ENCODE measurements at places on chromosomes 11 and 22. TPM values are rescaled to one million over a fixed set of nuclear protein-coding genes. Genes with fewer than 3 reads are reported as not detected.

GRCh38 chr11:121766991-121767390, 314.2 kb upstream of the SORL1-AS1 start:
- no peak overlapping the region for H3K4me3 ChIP-seq
- DNase-seq: no peak
- H3K27me3 ChIP-seq: no peaks in the 10 kb centered on the region
- H3K27ac ChIP-seq: no peak overlapping the region

DNA sequence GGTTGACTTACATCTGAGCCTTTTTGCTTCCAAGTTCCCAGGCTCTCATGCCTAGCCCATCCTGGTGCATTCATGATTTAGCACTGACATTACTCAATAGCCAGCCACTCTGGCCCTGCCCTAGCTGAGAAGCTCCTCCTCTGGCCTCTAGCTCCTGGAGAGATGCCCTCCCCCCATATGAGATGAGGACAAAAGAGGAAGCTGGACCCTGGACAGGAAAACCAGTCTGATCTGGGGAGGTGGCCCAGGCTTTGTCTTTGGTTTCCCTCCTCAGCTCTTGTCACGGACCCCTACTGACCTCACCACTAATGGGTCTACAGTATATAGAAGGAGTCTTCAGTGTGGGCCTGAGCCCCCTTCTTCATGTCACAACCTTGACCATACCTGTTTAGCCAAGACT, 3.0 kb downstream of the RHOG start:
- H3K27me3 ChIP-seq: no peaks in the 10 kb centered on the region
- H3K4me3 ChIP-seq: peak overlapping the region; percentile 97
- H3K27ac ChIP-seq: peak overlapping the region; percentile 90
- peak; percentile 69 for DNase-seq
- H3K4me1 ChIP-seq: peaks cover 80% of the 10 kb centered on the region

GRCh38 chr22:32042924-32043323, at the start of gene SLC5A1:
TSS of gene SLC5A1 (plus strand) at chr22:32043261. CDS start at chr22:32043282, 21 bp downstream.
- H3K36me3 ChIP-seq: no peaks in the 10 kb centered on the region
- no peak within 1 kb of the TSS for H3K4me3 ChIP-seq
- no peaks in the 10 kb centered on the region for H3K27me3 ChIP-seq
- DNase-seq: no peak
- H3K4me1 ChIP-seq: no peaks in the 10 kb centered on the region

DNA sequence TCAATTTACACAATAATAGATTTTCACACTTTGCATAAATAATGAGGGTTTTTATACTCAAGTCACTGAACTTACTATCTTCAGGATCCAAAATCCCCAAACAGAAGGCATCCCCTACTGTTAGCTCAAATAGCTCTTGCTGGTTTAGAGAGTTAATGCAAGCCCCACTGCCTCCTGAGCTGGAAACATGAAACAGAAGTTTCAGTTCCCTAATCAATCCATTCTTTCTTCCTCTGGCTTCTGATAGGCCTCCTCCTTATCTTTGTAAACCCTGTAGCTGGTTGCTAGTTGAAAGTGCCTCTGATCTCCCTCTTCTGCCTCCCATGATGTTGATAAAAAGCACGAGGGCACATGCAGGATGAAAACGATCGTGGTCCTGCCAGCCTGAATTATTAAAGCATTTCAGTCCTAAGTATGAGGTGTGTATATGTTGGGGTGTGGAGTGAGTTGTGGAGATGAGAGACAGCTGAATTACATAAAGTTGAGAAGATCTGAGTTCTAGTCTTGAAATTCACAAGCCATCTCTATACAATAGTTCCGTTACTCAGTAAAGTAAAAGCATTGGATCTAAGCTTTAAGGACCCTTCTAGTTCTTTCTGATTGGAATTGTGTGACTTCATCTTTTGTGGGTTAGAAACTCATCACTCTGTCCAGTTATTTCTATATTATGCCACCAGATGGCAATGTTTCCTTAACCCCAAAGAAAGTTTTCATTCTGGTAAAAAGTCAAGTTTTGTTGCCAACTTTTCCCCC, 35.0 kb upstream of the EHF start:
- H3K4me1 ChIP-seq: peaks cover 11% of the 10 kb centered on the region
- H3K27ac ChIP-seq: no peak overlapping the region
- H3K27me3 ChIP-seq: no peaks in the 10 kb centered on the region
- no peak overlapping the region for H3K4me3 ChIP-seq
- DNase-seq: peak; percentile 69

- H3K36me3 ChIP-seq: peaks cover 38% of the 10 kb centered on the region
- no peak for DNase-seq
- no peak overlapping the region for H3K4me3 ChIP-seq
- no peaks in the 10 kb centered on the region for H3K27me3 ChIP-seq
- H3K27ac ChIP-seq: no peak overlapping the region
These were observed 72.3 kb upstream of the GNAZ start for GRCh38 chr22:22997988-22998387.

KRTAP5-7 gene
- total RNA-seq: not detected

GRCh38 chr11:67638535-67639437, 777 bp downstream of the TBX10 start:
- H3K4me1 ChIP-seq: no peaks in the 10 kb centered on the region
- no peak for DNase-seq
- H3K4me3 ChIP-seq: no peak overlapping the region
- no peak overlapping the region for H3K27ac ChIP-seq
- H3K27me3 ChIP-seq: no peaks in the 10 kb centered on the region

GGT1 gene
- total RNA-seq: 36.4 TPM

HSPB2 gene
- not detected for total RNA-seq

RIMBP3C gene
- 0.65 TPM for total RNA-seq

TRPC6 gene
- not detected for total RNA-seq

ANO9 gene
- total RNA-seq: 1.4 TPM

CD3D gene
- total RNA-seq: 5.7 TPM

MOGAT2 gene
- total RNA-seq: not detected

FOSL1 gene
- total RNA-seq: not detected

EHF gene
- not detected for total RNA-seq

- 0 out of 2 replicates have a peak, but pooled peaks cover 3% of the 10 kb centered on the region for H3K27me3 ChIP-seq
- peak; percentile 47 for DNase-seq
- no peak overlapping the region for H3K27ac ChIP-seq
- H3K4me3 ChIP-seq: no peak overlapping the region
These were observed 13.1 kb downstream of the MOV10L1 start for GRCh38 chr22:50102946-50103345.

OTOG gene
- not detected for total RNA-seq

SYCE3 gene
- not detected for total RNA-seq

DNA sequence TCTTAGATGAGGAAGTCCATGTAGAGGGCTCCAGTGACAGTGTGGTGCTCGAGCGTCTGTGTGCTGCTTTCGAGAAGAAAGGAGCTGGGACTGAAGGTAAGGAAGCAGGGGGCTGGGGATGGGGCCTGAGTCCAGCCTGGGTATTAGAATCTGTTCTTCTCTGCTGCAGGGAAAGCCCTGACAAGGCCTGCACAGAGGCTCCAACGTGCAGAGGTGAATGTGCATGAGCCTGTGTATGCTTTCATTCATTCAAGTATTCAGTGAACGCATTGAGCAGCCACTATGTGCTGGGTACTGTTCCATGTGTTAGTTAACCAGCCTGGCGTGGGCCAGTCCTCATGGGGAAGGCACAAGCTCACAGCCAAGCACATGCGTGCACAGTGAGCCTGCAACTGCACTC, 93.4 kb downstream of the MYO18B start:
- H3K27ac ChIP-seq: no peak overlapping the region
- no peaks in the 10 kb centered on the region for H3K27me3 ChIP-seq
- no peak for DNase-seq
- no peak overlapping the region for H3K4me3 ChIP-seq
- H3K4me1 ChIP-seq: peaks cover 8% of the 10 kb centered on the region
- no peaks in the 10 kb centered on the region for H3K36me3 ChIP-seq

- H3K27ac ChIP-seq: no peak overlapping the region
- no peaks in the 10 kb centered on the region for H3K36me3 ChIP-seq
- no peaks in the 10 kb centered on the region for H3K27me3 ChIP-seq
- DNase-seq: no peak
- no peak overlapping the region for H3K4me3 ChIP-seq
- peaks cover 21% of the 10 kb centered on the region for H3K4me1 ChIP-seq
These were observed 43.5 kb upstream of the TP53I11 start for GRCh38 chr11:44993971-44994704.

DNA sequence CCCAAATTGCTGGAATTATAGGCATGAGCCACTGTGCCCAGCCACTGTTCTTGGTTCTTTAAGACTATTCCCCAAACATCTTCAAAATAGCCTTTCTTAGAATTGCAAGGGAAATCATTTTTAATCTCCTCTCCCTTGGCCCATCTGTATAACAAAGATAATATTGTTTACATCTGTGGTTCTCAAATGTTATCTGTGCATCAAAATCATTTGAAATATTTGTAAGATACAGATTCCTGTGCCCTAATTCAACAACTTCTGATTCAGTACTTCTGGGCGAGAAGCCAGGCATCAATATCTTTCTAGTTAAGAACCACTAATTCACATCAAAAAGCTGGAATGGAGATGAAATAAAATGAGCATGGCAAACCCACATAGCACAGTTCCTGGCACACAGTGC, 83.0 kb downstream of the TMPRSS5 start:
- DNase-seq: no peak
- H3K27ac ChIP-seq: no peak overlapping the region
- H3K4me3 ChIP-seq: no peak overlapping the region
- H3K36me3 ChIP-seq: no peaks in the 10 kb centered on the region
- no peaks in the 10 kb centered on the region for H3K4me1 ChIP-seq

- no peaks in the 10 kb centered on the region for H3K27me3 ChIP-seq
- peaks cover 6% of the 10 kb centered on the region for H3K4me1 ChIP-seq
- no peaks in the 10 kb centered on the region for H3K36me3 ChIP-seq
- no peak for DNase-seq
- H3K4me3 ChIP-seq: no peak overlapping the region
- H3K27ac ChIP-seq: no peak overlapping the region
These were observed 41.8 kb downstream of the ENTHD1 start for GRCh38 chr22:39851606-39852315.

DNA sequence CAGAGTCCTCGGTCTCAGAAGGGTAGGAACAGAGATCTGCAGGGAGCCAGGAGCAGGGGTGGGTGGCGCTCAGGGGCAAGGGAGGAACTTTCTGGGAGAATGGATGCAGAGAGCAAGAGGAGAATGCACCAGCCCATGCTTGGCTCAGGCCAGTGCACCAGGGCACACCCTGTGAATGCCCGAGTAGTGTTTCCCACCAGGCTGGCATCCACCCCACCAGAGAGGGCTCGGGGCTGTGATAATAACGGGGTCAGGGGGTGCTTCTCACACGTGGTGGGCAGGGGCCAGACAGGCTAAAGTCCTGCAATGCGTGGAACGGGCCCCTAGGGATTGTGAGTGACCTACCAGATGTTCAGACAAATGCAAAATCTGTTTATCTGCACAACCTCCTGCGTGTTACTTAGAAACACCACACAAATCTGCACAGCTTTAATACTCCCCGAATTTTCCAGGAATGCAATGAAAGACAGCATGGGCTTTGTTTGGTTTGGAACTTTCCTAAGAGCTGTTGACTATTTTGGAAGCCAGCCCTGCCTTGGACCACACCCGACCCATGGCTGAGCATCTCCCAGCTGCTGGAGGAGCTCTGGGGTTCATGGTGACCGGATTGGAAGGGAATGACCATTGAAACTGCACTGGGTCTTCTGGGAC, 368.3 kb downstream of the SHANK2 start:
- DNase-seq: no peak
- H3K4me3 ChIP-seq: no peak overlapping the region
- no peaks in the 10 kb centered on the region for H3K4me1 ChIP-seq
- H3K27me3 ChIP-seq: no peaks in the 10 kb centered on the region

GRIA4 gene
- not detected for total RNA-seq

- no peaks in the 10 kb centered on the region for H3K36me3 ChIP-seq
- DNase-seq: no peak
- H3K4me3 ChIP-seq: no peak overlapping the region
- H3K27ac ChIP-seq: no peak overlapping the region
- no peaks in the 10 kb centered on the region for H3K4me1 ChIP-seq
- no peaks in the 10 kb centered on the region for H3K27me3 ChIP-seq
These were observed 1477.8 kb downstream of the FAM181B start for GRCh38 chr11:81255895-81256294.

- peak; percentile 87 for DNase-seq
- peak overlapping the region; percentile 74 for H3K27ac ChIP-seq
- no peaks in the 10 kb centered on the region for H3K27me3 ChIP-seq
- peaks cover 26% of the 10 kb centered on the region for H3K4me1 ChIP-seq
- peaks cover 29% of the 10 kb centered on the region for H3K36me3 ChIP-seq
- no peak overlapping the region for H3K4me3 ChIP-seq
These were observed 16.5 kb upstream of the OR5B21 start for GRCh38 chr11:58524232-58525036.

GRCh38 chr22:37690901-37691504, 4.9 kb downstream of the NOL12 start:
- DNase-seq: peak; percentile 37
- H3K4me1 ChIP-seq: peaks cover 64% of the 10 kb centered on the region
- H3K27me3 ChIP-seq: no peaks in the 10 kb centered on the region
- H3K4me3 ChIP-seq: no peak overlapping the region
- H3K36me3 ChIP-seq: peaks cover 14% of the 10 kb centered on the region

- 0 out of 2 replicates have a peak, but pooled peaks cover 4% of the 10 kb centered on the region for H3K27me3 ChIP-seq
- no peaks in the 10 kb centered on the region for H3K36me3 ChIP-seq
- peaks cover 3% of the 10 kb centered on the region for H3K4me1 ChIP-seq
- DNase-seq: no peak
- H3K4me3 ChIP-seq: no peak overlapping the region
- no peak overlapping the region for H3K27ac ChIP-seq
These were observed 120.8 kb upstream of the POU2AF2 start for GRCh38 chr11:111124724-111125123.

SAA4 gene
- not detected for total RNA-seq

GRCh38 chr11:72808331-72808798, 5.8 kb upstream of the ATG16L2 start:
- no peak for DNase-seq
- H3K36me3 ChIP-seq: no peaks in the 10 kb centered on the region
- H3K27me3 ChIP-seq: no peaks in the 10 kb centered on the region
- H3K4me3 ChIP-seq: no peak overlapping the region
- peaks cover 16% of the 10 kb centered on the region for H3K4me1 ChIP-seq

DNA sequence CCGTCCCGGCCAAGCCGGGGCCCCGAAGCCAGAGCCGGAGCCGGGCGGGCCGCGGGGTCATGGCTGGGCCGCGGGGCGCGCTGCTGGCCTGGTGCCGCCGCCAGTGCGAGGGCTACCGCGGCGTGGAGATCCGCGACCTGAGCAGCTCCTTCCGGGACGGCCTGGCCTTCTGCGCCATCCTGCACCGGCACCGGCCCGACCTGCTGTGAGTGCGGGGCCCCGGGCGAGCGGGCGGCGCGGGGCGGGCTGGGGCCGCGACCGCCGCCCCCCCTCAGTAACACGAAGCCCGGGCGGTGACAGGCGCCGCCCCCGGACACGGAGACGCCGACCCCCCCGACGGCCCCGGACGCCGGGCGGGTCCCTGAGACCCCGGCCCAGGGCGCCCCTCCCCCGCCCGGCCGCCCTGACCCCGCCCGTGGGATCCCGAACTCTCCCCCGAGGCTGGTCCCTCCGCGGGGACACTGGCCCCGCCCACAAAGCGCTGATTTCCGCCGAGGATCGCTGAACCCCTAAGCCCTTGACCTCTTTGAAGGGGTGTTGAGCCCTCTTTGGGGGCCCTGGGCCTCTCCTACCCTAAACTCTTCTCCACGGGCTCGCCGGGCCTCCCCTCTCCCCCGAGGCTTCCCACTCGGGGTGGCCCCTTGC, 389 bp downstream of the MICALL1 start:
- DNase-seq: peak; percentile 82
- H3K4me1 ChIP-seq: peaks cover 18% of the 10 kb centered on the region
- peak overlapping the region; percentile 74 for H3K27ac ChIP-seq
- no peaks in the 10 kb centered on the region for H3K27me3 ChIP-seq
- H3K36me3 ChIP-seq: no peaks in the 10 kb centered on the region

GRCh38 chr11:7077101-7077500, 11.7 kb upstream of the RBMXL2 start:
- no peaks in the 10 kb centered on the region for H3K4me1 ChIP-seq
- no peaks in the 10 kb centered on the region for H3K36me3 ChIP-seq
- no peaks in the 10 kb centered on the region for H3K27me3 ChIP-seq
- DNase-seq: no peak
- H3K27ac ChIP-seq: no peak overlapping the region
- H3K4me3 ChIP-seq: no peak overlapping the region

Data from Karpas-422 (cell line).